Nephron progenitor cell (in vitro differentiated cells): ENCODE measurements at places on chromosomes 7 and 10.
A peak's percentile ranks its signal among the peaks of the same experiment; 100 is the strongest.

GRCh38 chr10:35259769-35260397 lies 76.4 kb upstream of the CCNY start:
- DNase-seq: no peak

DNA sequence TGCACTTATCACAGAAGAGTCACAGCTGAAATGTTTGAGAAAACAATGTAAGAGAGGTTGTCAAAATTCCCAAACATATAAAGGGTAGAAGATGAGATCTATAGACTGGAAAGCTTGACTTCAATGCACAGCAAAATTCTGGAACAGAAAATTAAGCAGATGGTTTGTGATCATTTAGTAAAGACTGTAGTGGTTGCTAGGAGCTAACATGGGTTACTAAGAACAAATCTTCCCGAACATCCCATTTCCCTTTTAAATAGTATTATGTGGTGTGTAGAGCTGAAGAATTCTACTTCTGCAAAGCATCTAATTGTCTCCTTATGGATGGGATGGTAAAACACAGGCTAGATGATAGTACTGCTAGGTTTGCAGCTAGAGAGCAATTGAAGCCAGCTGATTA lies 312.3 kb downstream of the CAMK1D start:
- no peak for DNase-seq

DNA sequence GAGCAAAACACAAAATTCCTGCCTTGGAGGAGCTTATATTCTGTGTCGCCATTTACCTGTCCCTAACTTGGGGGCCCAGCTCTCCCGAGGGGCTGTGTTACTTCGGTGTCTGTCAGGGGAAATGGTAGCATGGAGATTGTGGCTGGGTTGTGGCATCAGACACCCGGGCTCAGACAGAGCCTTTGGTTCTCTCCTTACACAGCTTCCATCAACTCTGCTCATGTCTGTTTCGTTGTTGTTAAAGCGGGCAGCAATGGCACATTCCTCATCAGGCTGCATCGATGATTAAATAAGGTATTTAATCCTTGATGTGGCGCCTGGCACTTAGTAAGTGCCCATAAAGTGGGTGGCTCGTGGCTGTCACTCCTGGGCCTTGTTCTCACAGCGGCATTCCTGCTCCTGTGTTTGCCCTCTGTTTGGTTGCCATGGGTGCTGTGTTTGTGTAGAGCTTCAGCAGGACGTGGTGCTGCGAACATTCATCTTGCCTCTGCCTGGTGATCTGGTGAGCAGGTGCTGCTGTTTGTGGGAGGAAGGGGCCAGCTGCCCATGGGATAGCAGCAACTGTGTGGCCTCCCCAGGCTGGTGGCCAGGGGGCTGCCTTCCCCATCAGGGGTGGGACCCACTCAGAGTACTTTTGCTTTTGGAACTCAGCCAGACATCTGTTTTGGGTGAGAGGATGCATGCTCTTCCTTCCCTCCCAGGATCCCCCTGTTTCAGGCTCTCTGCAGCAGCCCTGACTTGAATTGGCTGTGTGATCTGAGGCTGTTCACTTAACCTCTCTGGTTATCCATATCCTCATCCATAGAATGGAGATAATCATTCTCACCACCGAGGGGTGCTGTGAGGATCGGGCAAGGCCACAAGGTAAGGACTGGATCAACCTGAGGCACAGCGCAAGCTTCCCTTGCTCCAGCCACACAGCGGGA lies 207.2 kb upstream of the SVIL start:
- peak; percentile 22 for DNase-seq

- no peak for DNase-seq
Measured at GRCh38 chr7:112531675-112532074, 50.9 kb downstream of the LSMEM1 start.

GRCh38 chr7:157555313-157555712 lies 218.5 kb downstream of the DNAJB6 start:
- DNase-seq: no peak

- DNase-seq: no peak
Measured at GRCh38 chr7:73648593-73649332, 18.9 kb upstream of the VPS37D start.

GRCh38 chr7:36820527-36821170 lies 96.4 kb upstream of the AOAH start:
- DNase-seq: no peak

DNA sequence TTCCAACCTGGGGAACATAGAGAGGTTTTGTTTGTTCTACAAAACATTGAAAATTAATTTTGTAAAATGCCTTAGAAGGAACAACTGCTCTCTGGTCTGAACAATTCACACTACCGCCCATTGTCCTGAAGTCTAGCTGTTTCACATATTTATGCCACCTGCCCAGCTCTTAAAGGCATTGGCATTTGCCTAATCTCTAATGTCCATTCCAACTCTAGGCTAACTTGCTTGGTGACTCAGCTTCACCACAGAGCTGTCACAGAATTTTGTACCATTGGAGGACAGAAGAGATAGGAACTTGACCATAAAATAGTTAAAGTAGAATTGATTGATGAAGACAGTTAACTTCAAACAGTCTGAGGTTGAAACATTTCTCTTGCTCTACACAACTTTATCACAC lies 53.5 kb upstream of the PPP1R17 start:
- no peak for DNase-seq

GRCh38 chr10:126321440-126321839 lies 66.8 kb downstream of the ADAM12 start:
- DNase-seq: no peak

GRCh38 chr7:47281161-47281560 lies 300.8 kb downstream of the TNS3 start:
- no peak for DNase-seq

DNA sequence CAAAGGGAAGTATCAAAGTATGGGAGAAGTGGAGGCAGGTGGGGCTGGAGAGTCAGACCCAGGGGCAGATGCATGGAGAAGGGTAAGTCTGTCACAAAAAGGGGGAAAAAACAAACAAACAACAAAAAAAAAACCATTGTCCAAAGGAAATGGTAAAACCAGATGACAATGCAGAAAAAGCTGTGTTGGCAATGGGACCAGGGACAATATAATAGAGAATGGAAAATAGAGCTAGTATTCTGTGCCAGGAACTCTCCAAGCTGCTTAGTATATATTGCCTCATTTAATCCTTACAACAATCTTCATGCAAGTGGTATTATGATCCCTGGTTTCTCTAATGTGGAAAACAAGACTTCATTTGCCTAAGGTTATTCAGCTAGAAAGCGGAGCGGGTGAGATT lies 13.1 kb upstream of the KDM7A start:
- no peak for DNase-seq

DNA sequence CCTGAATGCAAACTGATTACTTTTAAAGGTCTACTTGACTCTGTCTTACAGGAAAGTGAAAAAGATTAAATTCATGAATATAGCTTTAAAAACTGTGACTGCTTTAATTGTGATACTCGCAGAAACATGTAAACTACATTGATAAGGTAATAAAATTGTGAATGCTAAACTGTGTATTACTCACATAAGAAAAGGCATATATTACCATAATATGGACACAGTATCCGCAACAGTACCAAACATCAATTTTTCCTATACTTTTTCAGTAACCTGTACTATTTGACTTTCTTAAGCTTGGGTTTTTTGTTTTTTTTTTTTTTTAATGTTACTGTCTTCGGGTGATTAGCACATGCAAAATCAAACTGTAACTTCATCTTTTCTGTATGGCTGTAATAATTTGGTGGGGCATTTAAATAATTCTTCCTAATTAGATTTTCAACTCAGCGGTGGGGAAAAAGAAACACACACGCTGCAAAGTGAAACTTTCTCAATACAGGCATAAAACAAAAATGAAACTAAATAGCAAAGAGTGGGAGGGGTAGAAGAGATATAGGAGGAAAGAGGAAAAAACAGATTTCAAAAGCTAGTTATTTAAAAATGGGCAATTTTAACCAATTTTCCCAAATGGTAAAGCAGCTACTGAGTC lies 23.2 kb downstream of the NT5C3A start:
- no peak for DNase-seq

DNA sequence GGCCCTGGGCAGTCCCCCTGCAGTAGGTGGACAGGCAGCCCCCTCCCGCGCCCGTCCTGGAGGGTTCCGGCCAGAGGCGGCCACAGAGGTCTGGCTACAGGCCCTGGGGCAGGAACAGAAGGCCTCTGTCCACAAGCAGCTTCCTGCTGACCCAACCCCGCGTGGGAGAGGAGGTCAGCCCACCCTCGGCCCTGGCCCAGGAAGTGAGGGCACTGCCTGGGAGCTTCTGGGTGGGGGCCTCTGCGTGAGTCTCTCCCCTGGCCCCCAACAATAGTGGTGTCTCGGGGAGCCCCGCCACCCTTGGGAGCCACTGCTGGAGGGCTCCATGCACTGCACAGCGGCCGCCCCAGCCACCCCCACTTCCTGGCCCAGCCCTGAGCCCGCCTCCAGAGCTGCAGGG lies 4.7 kb downstream of the MICALL2 start:
- peak; percentile 34 for DNase-seq

DNA sequence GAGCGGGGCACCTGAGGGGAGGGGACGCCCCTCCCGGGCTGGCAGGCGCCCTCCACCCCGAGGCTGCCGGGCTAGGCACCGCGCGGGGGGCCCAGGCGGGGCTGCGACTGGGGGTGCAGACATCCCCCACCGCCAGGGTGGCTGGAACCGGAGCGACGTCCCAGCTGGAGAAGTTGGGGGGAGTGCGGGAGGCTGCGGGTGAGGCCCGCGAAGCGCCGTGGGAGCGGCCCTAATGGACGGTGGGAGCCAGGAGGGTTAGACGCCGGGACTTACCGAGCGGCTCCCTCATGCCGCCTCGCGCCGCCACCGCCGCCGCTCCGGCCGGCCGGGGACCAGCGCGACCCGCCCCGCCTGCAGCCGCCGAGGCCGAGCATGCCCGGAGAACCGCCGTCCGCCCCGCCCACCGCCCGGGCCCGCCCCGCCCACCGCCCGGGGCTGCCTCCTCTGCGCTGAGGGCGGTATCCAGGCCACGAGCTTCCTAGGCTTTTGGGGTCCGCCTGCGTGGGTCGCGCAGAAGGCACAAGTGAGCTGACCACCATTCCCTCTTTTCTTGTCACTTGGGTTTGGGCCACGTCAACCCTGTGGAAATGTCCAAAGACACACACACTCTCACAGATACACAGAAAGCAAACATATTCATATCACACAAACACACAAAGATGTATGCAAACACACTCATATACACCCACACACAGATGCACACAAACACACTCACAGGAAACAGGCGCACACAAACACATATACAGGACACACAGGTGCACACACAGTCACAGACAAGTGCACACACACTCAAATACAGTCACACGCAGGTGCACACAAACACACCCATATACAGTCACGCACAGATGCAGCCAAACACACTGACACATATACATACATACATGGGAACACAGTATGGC lies at the start of gene JCAD:
Gene JCAD, minus strand, starts transcription at position 378 of the 899 bp plus-strand sequence. CDS start 11,774 bp downstream, outside the sequence.
- peak; percentile 94 for DNase-seq

DNA sequence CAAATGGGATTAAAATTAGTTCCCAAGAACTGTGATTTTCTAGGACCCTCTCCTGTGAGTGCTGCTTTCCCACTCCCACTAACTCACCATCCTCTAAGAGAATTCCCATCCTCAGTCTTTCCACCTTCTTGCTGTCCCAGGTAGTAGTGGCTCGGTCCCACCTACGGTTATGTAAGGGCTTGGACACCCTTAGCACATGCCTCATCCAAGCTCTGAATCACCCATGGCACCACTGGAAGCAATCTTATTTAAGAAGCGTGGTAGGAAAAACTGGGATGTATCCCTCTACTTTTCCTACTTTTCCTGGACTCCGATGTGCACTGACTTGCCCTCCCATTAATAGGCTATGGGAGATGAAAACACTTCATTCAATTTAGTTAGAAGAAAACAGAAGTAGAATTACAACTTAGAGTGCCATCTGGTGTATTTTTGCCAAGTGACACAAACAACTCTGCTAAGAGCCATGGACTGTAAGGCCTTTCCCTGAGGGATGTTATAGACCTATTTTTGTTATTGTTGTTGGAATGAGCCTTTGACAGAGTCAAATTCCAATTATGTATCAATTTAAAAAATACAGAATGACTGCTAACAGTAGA lies 13.7 kb upstream of the ANKRD22 start:
- no peak for DNase-seq

DNA sequence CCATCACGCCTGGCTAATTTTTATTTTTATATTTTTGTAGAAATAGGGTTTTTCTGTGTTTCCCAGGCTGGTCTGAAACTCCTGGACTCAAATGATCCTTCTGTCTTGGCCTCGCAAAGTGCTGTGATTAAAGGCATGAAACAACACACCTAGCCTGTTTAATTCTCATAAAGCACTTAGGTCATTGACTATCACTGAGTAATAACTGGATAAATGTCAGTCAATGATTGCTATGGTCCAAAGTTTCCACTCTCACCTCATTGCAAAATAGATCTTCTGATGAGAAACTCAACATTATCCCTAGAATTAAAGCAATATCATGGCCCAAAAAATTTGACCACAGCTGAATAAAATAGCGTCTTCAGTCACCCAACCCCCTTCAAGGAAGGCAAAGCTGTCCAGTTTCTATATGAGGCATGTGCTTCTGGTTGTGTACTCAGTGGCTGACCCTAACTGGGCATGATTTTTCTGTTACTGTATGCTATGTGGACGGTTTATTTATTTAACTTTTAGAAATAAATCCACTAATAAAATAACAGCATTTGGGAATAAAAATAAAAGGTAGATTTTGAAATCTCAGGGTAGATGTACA lies 86.5 kb upstream of the LRRN3 start:
- DNase-seq: no peak

DNA sequence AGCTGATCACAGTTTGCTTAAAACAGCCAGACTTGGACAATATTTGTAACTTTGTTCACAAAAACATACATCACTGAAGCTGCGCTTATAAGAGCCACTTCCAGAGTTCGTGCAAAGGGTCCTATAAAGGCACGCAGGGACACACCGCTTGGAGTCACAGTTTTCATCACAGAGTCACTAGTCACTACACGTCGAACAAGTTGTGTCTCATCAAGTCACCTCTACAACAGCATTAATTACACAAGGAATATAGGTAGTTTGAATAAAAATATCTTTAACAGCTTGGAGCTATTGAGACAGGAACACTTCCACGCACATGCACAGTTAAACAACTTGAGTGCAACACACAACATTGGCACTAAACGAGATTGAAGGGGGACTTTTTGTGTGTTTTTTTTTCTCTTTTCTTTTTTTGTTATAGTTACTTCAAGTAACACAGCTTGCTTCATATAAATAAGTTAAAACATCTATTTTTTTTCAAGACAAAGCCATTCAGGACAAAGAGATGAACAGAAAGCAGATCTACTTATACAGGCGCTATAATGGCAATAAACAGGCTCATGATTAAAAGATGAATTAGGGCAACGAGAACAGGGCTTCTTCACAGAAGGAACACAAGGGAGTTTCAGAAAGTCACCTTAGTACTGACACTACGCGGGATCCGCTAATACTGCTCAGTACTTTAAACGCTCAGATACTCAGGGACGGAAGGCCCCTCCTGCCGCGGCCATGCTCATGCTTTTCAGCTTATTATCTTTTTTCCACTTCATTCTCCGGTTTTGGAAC lies 2.2 kb downstream of the HOXA5 start:
- no peak for DNase-seq

DNA sequence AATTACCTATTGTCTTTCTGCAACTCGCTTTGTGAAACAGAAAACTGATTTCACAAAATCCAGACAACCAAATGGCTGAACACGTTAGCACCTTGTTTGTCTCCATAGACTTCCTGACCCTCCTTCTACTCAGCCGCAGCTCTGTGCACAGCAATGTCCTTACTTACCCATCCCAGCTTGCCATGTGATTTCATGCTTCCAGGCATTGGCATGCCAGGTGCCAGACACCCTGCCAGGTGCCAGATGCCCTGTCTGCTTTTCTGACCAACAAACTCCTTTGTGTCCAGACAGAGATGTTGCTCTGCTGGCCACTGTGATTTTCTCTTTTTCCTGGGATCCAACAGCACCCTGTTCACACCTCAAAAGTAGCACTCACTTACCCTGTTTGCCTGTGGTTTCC lies 16.1 kb upstream of the FAM170B start:
- no peak for DNase-seq

- peak; percentile 79 for DNase-seq
Measured at GRCh38 chr10:17430647-17431355, 23.6 kb downstream of the ST8SIA6 start.
